ENCODE measurements at places on chromosomes 3 and 15. TPM values are rescaled to one million over a fixed set of nuclear protein-coding genes. Genes with fewer than 3 reads are reported as not detected.

- no peak for DNase-seq
Observed at GRCh38 chr3:186540835-186541226, 3.3 kb downstream of the CRYGS start.

GRCh38 chr15:74217907-74218885, 15.6 kb upstream of the STRA6 start:
- no peak for DNase-seq

DNA sequence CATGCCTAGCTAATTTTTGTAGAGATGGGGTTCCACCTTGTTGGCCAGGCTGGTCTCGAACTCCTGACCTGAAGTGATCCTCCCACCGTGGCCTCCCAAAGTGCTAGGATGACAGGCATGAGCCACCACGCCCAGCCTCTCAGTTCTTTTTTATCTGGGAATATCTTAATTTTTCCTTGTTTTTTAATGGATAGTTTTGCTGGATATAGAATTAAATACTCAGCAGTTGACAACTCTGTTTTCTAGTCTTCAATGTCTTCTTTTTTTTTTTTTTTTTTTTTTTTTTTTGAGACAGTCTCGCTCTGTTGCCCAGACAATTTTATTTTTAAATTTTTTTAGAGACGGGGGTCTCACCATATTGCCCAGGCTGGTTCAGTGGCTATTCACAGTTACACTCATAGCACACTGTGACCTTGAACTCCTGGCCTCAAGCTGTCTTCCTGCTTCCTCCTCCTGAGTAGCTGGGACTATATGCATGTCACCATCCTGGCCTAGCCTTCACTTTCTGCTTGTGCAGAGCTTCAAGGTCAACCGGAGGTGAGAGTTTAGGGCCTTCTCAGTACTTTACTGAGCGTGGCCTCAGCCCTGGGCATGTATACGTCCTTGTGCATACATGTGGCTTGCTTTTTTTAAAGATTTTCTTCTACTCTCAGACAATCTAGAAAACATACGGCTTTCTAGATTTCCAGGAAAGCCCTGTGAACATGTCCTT, 120.5 kb downstream of the ZNF609 start:
- DNase-seq: no peak

- peak; percentile 65 for DNase-seq
Observed at GRCh38 chr3:138833899-138834595, 681 bp downstream of the PIK3CB start.

DNA sequence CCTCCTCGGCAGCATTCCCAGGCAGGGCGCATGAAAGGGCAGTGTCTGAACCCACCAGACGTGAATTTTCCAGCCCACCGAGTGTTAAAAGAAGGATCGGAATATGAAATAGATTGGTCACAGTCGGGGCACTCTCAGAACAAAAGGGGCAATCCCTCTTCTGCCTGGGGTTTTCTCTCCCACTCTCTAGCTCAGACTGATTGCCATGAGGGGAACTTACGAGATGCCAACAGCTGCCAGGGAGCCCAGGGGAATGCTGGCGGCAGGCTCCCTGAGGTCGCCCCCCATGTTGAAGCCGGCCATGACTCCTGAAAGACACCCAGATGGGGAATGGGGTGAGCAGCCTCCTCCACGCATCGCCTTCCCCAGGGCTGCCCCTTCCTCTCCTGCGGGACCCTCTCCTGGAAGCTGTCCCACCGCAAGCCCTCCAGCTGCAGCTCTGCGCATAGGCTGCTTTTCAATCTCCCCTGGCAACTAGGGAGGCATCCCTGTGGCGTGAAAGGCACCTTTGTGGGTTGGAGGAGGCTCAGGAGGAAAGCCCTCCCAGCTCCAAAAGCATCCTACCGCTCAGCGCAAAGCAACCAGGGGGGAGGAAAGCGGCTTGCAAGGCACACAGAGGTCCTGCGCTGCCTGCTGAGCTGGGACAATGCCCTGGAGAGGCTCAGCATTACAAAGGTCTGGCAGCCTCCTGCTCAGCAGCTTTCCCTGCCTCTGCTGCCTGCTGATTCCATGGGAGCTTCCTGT, 64.8 kb upstream of the HEG1 start:
- no peak for DNase-seq

GRCh38 chr3:135944831-135945230, 20.7 kb upstream of the PPP2R3A start:
- no peak for DNase-seq

GRCh38 chr3:33699275-33699674, 18.8 kb downstream of the CLASP2 start:
- no peak for DNase-seq

GRCh38 chr3:46998852-46999515, 19.5 kb downstream of the NBEAL2 start:
- DNase-seq: no peak

DNA sequence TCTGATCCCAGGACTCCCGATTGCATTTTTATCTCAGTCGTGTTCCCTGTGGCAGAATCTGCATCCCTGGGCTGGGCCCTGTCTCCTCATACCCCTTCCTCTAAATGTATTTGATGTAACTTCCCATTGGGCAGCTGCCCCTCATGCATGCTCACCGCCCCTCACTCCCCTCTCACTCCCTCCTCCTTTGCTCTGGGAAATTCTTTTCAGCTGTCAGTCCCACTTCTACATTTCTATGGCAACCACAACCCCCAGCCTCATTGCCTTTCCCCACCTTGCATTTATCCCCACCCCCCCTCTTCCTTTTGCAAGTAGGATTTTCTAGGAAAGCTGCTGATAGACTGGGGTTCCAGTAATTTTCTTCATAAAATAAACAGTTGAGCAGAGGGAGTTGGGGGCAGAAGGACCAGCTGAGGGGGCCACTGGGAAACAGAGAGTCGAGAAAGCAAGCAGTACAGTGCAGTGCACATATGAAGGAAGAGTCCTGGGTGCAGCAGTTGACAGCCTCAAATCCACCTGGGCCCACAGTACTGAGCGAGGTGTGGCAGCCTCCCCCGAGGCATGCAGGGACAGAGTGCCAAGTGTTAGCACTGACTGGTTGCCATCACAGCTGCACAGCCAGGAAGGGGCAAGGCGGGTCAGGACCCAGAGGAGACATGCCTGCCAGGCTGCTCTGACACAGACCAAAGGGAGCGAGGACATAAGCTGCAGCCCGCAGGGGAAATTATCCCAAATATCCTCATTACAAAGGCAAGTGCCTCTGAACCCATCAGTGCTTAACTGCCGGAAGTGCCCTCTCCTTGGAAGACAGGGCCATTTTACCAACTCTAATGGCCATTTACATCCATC, 476.3 kb downstream of the EPHB1 start:
- no peak for DNase-seq

- DNase-seq: no peak
Observed at GRCh38 chr15:70882361-70882760, 9.9 kb downstream of the THAP10 start.

DNA sequence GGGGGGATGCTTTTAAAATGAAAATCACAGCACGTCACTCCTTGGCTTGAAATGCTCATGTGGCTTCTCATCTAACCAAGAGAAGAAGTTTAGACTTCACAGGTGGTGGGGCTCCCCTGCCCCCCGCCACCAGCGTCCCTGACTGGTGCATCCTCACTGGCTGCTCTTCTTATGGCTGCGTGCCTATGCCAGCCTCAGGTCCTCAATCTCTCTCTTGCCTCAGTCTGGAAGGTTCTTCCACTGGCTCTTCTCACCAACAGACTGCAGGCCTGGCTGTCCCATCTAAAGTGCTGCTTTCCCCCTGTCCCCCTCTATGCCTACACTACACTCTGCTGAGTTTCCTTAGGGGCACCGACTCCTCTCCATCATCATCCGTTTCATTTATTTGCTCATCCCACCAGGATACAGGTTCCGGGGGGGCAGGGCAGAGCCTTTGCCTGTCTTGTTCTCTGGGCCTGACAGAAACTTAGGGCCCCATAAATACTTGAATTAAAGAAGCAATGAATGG, 20.6 kb downstream of the ABTB1 start:
- DNase-seq: no peak

GRCh38 chr3:53489787-53490458, 4.5 kb upstream of the CACNA1D start:
- DNase-seq: no peak

NPAP1 gene
- total RNA-seq: not detected

INSYN1 gene
- total RNA-seq: 0.58 TPM

SEMA3G gene
- total RNA-seq: 2.4 TPM
